ENCODE measurements at places on chromosomes 2 and 18. TPM values are rescaled to one million over a fixed set of nuclear protein-coding genes. Genes with fewer than 3 reads are reported as not detected.
A peak's percentile ranks its signal among the peaks of the same experiment; 100 is the strongest.

FBXO36 gene
- total RNA-seq = 1.5 TPM

KIF5C gene
- total RNA-seq = 2.7 TPM

CPO gene
- total RNA-seq = not detected

EFR3B gene
- 0.05 TPM for total RNA-seq

RAB6C gene
- total RNA-seq = 0.09 TPM

UGT1A8 gene
- not detected for total RNA-seq

ALPI gene
- not detected for total RNA-seq

FAM228A gene
- total RNA-seq = 0.34 TPM

KCTD18 gene
- total RNA-seq = 21.3 TPM

DNA sequence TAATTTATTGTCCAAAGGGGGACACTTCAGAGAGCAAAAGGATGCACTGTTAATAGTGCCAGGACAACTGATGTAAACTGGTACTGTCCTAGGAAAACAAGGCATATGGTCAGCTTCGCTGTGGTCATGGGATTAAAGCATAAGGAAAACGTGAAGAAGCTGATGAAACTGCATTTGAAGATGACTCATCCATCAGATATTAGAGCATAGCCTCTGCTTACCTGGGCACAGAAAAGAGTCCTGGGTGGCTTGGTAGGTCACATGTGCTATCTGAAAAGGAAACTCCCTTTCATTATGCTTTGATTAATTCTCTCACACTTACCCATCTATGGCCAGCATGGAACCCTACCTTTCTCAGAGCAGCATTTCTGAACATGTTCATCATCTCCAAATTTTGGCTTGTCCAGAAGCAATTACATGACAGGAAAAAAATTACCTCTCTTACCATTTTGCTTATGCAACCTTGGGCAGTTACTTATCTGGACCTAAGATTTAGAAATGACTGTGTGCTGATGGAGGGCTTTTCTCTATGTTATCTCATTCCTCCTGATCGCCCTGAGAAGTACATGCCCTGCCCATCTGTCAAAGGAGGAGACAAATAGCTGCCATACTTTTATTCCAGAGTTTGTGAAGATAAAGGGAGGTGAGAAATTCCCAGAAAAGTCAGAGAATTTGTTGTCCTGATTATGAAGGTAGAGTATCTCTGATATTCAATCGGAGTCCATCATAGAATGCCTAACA lies 275.3 kb upstream of the SLC14A2 start:
- H3K27ac ChIP-seq = no peak overlapping the region
- H3K4me1 ChIP-seq = no peaks in the 10 kb centered on the region
- no peaks in the 10 kb centered on the region for H3K27me3 ChIP-seq
- DNase-seq = no peak
- H3K4me3 ChIP-seq = no peak overlapping the region

- no peak for DNase-seq
- H3K27ac ChIP-seq = no peak overlapping the region
- no peaks in the 10 kb centered on the region for H3K36me3 ChIP-seq
- no peaks in the 10 kb centered on the region for H3K27me3 ChIP-seq
- peaks cover 39% of the 10 kb centered on the region for H3K4me1 ChIP-seq
Measured at GRCh38 chr2:37457401-37457901, 113.0 kb downstream of the QPCT start.

- DNase-seq = no peak
- H3K27ac ChIP-seq = no peak overlapping the region
- no peaks in the 10 kb centered on the region for H3K27me3 ChIP-seq
- H3K4me3 ChIP-seq = no peak overlapping the region
- H3K4me1 ChIP-seq = no peaks in the 10 kb centered on the region
Measured at GRCh38 chr2:43262239-43262638, 35.8 kb upstream of the ZFP36L2 start.

DNA sequence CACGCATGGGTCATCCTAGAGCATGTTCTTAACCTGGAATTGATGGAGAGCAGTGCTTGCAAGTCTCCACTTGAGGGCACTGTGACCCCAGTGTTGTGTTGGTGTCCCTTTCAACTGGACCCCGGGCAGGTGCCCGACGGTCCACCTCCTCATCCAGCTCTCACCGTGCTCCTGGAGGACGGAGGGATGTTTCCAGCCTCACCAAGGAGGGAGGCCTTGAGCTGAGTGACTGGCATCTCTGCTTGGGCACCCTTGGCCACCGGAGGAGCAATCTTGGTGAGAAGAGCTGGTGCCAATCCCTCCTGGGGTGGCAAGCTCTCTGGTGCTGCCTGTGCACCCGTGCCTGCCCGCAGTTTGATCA lies 45.4 kb upstream of the ASB18 start:
- peaks cover 2% of the 10 kb centered on the region for H3K27me3 ChIP-seq
- no peak overlapping the region for H3K27ac ChIP-seq
- no peak overlapping the region for H3K4me3 ChIP-seq
- H3K4me1 ChIP-seq = no peaks in the 10 kb centered on the region
- peak; percentile 7 for DNase-seq

DNA sequence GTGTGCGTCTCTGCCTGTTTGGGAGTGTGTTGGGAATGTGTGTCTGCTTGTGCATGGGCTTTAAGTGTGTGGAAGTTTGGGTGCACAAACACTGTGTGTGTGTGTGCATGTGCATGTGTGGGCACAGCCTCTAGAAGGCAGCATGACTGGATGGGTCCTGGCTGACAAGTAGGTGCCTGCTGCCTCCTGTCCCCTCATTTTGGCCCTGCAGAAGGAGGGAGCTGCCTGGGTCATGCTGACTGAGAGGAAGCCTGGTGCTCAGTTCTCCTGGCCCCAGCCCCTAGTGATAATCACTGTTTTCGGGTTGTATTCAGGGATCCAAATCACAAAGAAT lies 34.1 kb downstream of the GLI2 start:
- no peak for DNase-seq
- H3K27ac ChIP-seq = no peak overlapping the region
- no peaks in the 10 kb centered on the region for H3K36me3 ChIP-seq
- no peaks in the 10 kb centered on the region for H3K4me1 ChIP-seq

DNA sequence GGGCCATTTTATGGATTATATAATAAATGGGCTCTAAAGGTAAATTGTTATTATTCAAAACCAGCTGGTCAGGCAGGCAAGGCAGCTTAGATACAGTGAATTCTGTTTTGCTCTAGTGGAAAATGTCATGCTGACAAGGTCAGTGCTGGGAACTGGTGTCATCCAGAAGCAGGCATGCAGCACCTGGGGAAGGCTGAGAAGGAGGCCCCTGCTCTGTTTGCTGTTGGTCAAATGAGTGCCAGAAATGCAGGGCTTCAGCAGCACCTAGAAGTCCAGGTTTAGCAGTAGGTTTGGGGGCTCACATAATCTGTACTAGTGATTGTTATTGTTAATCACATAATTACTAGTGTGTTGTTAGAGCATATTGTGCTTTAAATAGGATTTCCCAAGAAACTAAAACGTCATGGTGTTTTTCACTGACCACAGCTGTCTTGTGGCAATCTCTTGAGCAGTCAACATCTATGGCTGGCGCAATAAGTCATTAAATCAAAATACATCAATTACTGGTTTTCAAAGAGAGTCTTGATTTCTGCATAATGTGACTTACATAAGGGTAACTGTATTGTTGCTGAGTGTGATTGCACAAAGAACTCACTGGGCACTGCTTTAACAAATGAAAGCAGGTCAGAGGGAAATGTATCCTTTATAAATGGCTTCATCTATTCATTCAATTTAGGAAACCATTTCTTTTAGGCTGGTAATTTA lies 99.1 kb downstream of the MYO3B start:
- H3K4me1 ChIP-seq = no peaks in the 10 kb centered on the region
- DNase-seq = no peak
- no peak overlapping the region for H3K4me3 ChIP-seq

- no peaks in the 10 kb centered on the region for H3K36me3 ChIP-seq
- H3K27me3 ChIP-seq = no peaks in the 10 kb centered on the region
- H3K27ac ChIP-seq = no peak overlapping the region
- no peaks in the 10 kb centered on the region for H3K4me1 ChIP-seq
- H3K4me3 ChIP-seq = no peak overlapping the region
Measured at GRCh38 chr2:226079196-226079595, 679.7 kb downstream of the NYAP2 start.

DNA sequence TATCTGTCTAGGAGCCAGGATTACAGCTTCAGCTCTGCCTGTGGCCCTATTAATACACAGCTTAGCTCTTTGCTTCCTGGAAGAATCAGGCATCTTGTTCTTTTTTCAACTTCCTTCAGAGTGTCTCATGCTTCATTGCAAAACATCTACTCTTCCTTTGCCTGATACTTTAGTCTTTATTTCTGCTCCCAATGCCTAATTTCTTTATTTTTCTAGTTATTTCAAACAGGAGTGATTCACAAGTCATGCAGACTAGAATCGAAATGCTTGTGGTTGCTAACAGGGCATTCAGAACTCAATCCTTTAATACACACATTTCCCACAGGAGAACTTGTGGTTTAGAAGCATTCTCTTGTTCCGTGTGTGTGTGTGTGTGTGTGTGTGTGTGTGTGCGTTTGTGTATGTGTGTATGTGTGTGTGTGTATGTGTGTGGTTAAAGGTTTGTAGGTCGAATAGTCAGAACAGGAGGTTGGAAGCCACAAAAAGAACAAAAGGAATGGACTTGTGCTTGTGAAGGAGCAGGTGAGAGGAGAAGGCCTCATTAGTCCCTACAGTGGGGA lies 28.3 kb upstream of the INSIG2 start:
- no peak overlapping the region for H3K27ac ChIP-seq
- no peak for DNase-seq
- H3K27me3 ChIP-seq = no peaks in the 10 kb centered on the region
- no peaks in the 10 kb centered on the region for H3K36me3 ChIP-seq

DNA sequence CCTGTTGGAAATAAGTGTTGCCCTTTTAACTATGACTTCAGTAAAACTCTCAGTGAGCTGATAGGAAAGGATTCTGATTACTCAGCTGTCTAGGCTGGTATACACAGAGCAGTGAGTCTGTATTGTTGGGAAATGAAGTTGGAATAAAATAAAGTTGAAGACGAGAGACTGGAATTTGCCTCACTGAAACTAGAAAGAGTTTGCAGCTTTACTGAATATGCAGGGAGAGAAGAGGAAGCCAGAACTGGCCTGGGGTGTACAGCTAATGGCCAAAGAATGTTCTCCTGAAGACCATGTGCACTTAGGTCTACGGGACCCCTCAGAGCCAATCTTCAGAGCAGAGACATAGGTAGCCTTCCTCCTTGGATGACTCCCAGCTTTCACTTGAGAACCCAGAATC lies 26.5 kb downstream of the EIF4E2 start:
- H3K27ac ChIP-seq = no peak overlapping the region
- H3K4me1 ChIP-seq = no peaks in the 10 kb centered on the region
- no peak overlapping the region for H3K4me3 ChIP-seq
- peaks cover 46% of the 10 kb centered on the region for H3K36me3 ChIP-seq
- DNase-seq = no peak

DNA sequence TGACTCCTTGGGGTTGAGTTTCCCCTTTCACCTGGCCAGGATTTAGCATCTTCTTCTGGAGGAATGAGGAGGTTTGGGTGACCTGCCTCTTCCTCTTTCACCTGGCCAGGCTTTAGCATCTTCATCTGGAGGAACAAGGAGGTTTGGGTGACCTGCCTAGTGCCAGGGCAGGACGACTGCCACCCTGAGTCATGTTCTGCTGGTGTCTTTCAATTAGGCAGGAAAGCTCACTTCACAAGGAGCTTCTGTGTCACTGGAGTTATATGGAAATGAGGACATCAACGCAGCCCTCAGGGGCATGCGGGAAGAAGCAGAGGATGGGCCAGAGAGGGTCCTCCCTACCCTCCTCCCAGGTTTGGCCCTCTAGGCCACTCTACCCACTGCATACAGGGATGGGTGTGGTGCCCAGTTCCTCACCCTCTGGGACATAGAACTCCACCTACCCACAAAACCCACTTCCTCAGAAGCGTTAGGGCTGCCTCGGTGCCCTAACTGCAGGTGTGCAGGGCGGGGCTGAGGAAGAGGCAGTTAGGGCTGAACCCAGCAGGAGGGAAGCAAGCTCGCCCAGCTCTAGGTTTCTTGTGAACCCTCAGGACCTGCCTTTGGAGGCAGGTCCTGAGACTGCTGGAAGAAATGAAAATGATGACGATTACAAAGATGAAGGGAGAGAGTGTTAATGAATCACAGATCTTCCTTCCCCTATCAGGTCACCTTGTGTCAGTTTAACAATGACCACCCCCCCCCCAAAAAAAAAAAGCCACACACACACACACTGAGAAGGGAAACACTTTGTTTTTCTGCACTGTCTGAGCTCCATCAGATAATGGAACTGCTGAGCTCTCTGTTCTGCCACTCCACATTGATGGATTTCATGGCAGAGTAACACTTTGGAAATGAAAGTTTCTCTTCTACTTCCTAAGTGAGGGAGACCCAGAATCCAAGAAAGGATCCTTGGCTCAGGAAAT lies 71.0 kb downstream of the ARL4C start:
- H3K4me3 ChIP-seq = no peak overlapping the region
- no peaks in the 10 kb centered on the region for H3K36me3 ChIP-seq
- peaks cover 88% of the 10 kb centered on the region for H3K4me1 ChIP-seq

- no peak overlapping the region for H3K4me3 ChIP-seq
- DNase-seq = no peak
- H3K4me1 ChIP-seq = no peaks in the 10 kb centered on the region
- H3K36me3 ChIP-seq = no peaks in the 10 kb centered on the region
- H3K27me3 ChIP-seq = no peaks in the 10 kb centered on the region
Measured at GRCh38 chr2:184004289-184004947, 593.9 kb upstream of the ZNF804A start.

GRCh38 chr18:40821596-40822243 lies 1133.3 kb upstream of the PIK3C3 start:
- H3K27ac ChIP-seq = no peak overlapping the region
- H3K27me3 ChIP-seq = no peaks in the 10 kb centered on the region

GRCh38 chr2:21544392-21544791 lies 420.6 kb downstream of the TDRD15 start:
- no peaks in the 10 kb centered on the region for H3K4me1 ChIP-seq
- H3K36me3 ChIP-seq = no peaks in the 10 kb centered on the region
- H3K27ac ChIP-seq = no peak overlapping the region
- H3K4me3 ChIP-seq = no peak overlapping the region
- H3K27me3 ChIP-seq = no peaks in the 10 kb centered on the region
- DNase-seq = no peak

- H3K27ac ChIP-seq = no peak overlapping the region
- no peak for DNase-seq
- no peak overlapping the region for H3K4me3 ChIP-seq
- no peaks in the 10 kb centered on the region for H3K4me1 ChIP-seq
- no peaks in the 10 kb centered on the region for H3K36me3 ChIP-seq
Measured at GRCh38 chr2:203438528-203438927, 96.6 kb downstream of the RAPH1 start.

DNA sequence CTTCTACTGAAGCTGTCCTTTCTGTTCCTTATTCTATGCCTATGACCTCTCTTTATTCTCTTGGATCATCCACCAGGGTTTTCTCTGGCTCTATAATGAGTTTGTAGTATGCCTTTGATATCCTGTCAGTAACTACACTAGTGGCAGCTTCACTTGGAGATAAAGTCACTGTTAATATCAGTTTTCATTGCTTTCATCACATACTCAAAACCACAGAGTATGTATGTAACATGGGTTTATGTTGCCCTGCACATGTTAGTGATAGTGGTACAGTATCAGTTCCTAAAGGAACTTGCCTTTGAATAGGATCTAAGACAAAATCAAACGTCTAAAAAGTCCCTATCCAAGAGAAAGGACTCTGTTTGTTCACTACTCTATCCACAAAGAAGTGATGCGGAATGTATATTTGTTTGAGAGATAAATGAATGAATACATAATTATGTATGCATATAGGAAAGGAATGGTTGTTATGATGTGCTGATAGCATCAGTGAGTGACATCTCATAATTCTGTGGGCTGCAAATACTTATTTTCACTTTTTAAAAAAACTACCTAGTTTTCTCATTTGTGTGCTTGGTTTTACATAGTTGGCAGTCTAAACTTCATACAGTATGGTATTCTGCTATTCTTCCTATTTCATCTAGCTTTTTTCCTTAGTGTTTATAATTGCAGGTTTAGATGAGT lies 45.1 kb downstream of the TET3 start:
- H3K36me3 ChIP-seq = no peaks in the 10 kb centered on the region
- H3K4me1 ChIP-seq = peaks cover 60% of the 10 kb centered on the region
- no peak for DNase-seq
- no peak overlapping the region for H3K27ac ChIP-seq
